ENCODE measurements at places on chromosomes 6 and 20.

GRCh38 chr6:231779-232178 lies 60.5 kb upstream of the DUSP22 start:
- no peak for DNase-seq

DNA sequence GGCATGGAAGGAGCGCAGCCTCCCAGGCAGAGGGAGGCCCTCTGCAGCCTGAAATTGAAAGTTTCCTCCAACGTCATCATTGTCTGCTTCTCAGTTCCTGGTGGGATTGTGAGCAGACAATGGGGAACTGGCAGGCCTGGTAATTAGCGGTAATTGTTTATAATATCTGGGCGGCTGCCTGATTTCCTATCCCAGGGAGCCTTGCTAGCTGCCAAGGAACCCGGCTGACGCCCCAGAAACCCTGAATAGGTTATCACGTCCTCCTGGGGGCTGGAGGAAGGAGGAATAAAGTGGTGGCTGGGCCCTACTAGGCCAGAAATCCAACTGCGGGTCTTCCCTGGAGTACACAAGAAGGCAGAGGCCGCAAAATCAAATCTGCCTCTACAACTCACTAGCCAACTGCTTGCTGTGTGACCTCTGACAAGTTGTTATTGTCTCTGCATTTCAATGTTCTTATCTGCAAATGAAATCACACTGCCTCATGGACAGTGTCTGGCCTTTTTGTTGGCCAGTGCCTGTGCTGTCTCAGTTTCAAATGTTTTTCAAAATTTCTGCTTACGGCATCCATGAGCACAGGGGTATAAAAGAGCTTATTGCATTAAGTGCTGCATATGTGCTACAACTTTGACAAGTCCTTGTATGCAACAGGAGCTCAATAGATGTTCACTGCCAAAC lies 16.9 kb downstream of the KCNK15 start:
- DNase-seq, result no peak

DNA sequence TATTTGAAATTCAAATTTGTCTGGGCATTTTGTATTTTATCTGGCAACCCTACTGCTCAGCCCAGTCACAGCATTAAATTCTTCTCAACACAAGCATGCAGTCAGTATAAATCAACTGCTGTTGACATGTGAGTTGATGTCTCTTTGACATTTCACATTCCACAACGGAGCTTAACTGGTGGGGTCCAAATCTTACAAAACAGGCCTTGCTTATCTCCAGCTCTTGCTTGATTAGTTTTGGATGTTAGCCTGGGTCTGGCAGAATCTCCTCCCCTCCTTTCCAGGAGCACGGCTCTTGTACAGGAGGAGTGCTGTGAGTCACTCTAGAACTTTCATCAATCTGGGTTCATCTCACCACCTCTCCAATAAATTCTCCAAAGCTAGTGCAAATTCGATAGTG lies 80.8 kb upstream of the PHACTR1 start:
- DNase-seq, result no peak

DNA sequence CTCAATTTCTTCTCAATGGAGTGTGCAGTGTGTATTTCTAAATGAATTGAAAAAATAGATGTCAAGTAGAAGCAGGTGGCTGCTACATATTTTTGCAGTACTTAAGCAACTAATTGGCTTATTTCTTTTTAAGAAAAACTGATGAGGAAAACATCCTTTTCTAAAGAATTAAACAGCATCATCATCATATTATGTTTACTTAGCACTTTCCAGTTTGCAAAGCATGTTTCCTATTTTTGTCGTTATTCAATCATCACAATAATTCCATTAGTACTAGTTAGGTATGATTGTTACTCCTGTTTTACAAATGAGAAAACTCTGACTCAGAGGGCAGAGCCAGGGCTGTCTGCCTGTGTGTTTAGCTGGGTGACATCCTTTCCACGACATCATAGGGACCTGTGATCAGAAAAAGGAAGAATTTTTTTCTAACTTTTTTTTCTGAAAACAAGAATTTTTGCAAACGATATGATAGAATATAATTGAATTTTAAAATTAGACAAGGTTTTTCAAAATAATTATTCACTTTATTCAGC lies 22.7 kb upstream of the BMP6 start:
- no peak for DNase-seq

DNA sequence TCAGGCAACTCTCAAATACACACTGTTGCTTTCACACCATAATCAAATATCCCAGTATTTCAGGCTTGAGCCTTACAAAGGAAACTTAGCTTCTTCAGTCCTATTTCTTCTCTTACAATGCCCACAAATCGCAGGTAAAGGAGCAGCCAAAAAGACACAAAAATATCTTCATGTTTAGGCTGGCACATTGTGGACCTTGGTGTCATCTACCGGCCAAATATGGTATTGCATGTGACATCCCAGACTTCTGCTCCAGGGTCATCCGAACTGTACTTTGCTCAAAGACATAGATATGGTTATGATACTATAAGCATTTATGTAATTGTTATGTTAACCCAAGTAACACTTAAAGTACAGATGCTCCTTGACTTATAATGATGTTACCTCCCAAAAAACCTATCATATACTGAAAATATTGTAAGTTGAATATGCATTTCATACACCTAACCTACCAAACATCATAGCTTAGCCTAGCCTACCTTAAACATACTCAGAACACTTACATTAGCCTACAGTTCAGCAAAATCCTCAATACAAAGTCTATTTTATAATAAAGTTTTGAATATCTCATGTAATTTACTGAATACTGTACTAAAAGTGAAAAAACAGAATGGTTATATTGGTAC lies 4.6 kb downstream of the OR2H2 start:
- DNase-seq, result peak; percentile 9

DNA sequence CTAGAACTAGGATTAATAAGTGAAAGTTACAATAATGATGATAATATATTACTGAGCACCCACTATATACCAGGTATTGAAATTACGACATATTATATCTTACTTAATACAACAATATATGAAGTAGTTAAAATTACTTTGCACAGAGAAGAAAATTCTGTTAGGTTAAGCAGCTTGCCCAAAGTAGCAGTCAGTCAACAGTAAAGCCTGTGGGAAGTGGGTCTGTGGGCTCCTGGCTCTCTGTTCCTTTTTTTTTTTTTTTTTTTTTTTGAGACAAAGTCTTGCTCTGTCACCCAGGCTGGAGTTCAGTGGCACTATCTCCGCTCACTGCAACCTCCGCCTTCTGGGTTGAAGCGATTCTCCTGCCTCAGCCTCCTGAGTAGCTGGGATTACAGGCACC lies 4.8 kb upstream of the GTF2H4 start:
- no peak for DNase-seq

- no peak for DNase-seq
Measured at GRCh38 chr20:43920797-43921196, 6.1 kb downstream of the TOX2 start.

GRCh38 chr20:18524646-18525045 lies 16.9 kb downstream of the SEC23B start:
- no peak for DNase-seq

DNA sequence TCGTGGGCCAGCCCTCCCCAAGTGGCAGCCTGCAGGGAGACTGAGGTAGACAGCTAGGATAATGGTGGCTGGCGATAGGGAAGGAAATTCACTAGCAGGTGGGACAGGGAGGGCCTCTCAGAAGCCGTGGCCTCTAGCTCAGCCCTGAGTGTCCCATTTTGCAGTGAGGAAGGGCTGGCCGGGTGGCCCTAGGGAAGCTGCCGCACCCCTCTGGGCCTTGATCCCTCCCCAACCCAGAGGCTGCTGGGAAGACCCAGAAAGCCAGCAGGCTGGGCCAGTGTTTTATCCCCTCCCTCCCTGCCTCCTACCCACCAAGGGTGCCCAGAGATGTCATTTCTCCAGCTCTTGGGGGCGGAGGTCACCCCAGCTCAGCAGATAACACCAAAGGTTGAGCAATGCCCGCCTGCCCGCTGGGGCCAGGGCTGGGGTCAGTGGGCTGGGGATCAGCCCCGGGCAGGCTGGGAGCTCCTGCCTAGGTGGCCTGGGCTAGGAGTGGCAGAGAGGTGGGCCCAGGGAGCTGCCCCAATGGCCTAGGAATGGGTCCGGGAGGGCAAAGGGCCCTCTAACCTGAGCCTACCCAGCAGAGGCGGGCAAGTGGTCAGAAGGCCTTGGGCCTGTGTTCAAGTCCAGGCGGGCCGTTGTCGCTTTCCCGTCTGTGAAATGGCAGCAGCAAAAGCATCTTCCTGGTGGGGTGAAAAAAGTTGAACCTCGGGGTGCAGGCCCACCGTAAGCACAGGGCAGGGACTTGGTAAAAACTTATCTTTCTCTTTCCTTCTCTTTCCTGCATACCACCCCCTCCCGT lies 1.6 kb upstream of the CEBPB start:
- DNase-seq, result no peak

DNA sequence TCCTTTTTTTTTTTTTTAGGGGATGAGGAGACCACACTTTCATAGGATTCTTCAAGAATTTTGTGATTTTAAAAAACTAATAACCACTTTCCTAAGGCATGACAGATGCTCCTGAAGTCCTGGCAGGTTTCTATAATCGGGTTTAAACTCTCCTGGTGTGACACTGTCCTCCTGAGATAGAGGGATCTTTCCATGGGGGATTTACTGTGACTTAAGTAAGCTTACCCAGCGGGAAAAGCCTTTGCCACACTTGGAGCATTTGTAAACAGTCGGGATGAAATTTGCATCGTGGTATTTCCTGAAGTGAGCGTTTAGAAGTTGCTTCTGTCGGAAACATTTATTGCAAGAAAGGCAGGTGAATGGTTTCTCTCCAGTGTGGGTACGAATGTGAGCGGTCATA lies 16.6 kb downstream of the CTCFL start:
- no peak for DNase-seq

- DNase-seq, result peak; percentile 63
Measured at GRCh38 chr6:32933661-32934085, 7.2 kb downstream of the HLA-DMB start.

DNA sequence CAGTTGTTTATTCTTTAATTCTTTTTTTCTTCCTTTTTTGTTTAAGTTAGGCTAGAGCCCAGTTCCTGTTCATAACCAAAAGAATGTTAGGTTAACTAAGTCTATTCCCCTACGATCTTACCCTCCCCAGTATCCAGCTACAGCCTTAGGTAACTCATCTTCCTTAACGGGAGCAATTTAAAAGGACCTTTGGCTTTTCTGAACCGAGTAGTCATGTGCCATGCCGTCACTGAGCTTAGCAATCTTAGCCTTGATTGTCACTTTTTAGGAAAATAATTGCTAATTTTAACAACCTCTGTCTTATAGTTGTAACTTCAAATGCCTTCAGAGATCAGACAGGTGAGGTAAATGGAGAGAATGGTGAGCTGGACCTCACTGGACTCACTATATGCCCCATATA lies 6.2 kb downstream of the METTL24 start:
- DNase-seq, result no peak

GRCh38 chr20:37980383-37980782 lies 52.9 kb downstream of the TTI1 start:
- no peak for DNase-seq

- DNase-seq, result no peak
Measured at GRCh38 chr6:108304646-108305045, 9.8 kb downstream of the AFG1L start.

- DNase-seq, result no peak
Measured at GRCh38 chr6:154276810-154277628, 79.6 kb downstream of the IPCEF1 start.

DNA sequence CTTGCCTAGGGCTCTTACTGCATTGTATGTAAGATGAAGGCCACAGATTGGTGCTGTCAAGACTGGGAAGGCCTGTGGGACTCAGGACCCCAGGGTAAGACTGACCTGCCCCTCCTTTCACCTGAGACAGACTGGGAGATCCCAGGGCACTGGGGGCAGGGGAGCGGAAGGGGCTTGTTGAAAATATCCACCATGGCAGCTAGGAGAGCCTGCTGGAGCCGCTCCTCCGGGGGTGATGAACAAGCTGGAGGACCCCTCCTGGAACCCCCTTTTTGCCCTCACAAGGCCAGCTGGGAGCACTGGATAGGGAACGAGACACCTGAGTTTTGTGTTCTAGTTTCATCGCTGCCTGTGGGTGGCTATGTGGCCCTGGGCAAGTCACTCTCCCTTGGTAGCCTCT lies 9.2 kb upstream of the SDCBP2 start:
- DNase-seq, result no peak

DNA sequence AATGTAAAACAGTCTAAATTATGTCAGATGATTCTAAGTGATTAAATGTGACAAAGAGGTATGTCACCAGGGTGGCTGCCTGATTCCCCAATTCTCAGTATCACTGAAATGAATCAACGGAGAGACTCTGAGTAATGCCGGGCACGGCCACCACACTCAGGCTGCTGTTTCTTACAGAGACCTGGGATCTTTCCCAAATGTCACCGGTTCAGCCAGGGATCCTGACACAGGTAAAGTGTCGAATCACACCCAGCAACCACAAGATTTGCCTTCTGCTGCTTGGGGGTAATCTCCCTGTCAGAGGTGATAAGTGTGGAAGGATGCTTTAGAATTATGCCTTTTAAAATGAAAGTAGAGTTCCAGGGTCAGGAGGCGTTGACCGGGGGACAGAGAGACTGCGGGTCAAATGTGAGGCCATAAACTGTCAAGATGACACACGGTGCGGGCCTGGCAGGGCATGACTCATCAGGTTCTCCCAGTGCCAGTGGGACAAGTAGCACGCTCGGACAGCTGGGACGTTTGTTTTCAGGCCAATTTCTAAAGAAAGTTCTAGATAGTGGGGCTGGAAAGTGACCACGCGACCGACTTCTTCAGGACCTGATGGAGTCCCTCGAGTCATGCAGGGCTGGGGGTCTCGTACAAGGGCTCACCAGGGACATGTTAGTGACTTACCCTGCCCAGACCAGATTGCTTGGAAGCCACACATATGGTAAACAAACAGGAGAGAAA lies 48.9 kb downstream of the PRDM1 start:
- DNase-seq, result no peak

DNA sequence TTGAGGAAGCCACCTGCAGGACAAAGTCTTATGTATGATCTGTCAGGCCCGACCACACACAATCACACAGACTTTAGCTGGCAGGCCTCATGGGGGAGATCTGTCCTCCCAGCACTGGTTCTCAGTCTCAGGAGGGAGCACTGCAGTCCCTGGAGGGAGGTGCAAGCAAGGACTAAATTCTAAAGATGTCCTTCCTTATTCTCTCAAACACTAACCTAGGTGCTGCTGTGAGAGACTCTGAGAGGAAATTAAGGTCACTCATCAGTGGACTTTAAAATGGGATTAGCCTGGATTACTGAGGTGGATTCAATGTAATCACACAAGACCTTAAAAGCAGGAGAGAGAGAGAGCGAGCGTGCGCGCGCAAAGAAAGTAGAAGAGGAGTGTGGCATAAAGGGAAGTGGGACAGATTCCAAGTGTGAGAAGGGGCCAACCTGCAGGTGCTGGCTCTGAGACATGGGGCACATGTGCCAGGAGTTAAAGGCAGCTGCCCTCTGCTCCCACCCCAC lies 14.3 kb downstream of the GLO1 start:
- DNase-seq, result no peak

DNA sequence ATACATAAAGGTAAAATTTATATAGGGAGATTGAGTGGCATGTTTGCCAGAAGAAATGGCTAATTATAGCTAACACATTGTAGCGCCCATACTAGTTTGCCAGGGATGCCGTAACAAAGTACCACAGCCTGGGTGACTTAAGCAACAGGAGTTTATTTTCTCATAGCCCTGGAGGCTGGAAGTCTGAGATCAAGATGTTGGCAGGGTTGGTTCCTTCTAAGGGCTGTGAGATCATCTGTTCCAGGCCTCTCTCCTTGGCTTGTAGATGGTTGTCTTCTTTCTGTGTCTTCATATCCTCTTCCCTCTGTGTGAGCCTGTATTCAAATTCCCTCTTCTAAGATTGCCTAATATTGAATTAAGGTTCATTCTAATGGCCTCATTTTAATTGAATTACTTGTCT lies 417.5 kb upstream of the OPRM1 start:
- DNase-seq, result no peak
